ENCODE measurements at places on chromosomes 3 and 15.

DNA sequence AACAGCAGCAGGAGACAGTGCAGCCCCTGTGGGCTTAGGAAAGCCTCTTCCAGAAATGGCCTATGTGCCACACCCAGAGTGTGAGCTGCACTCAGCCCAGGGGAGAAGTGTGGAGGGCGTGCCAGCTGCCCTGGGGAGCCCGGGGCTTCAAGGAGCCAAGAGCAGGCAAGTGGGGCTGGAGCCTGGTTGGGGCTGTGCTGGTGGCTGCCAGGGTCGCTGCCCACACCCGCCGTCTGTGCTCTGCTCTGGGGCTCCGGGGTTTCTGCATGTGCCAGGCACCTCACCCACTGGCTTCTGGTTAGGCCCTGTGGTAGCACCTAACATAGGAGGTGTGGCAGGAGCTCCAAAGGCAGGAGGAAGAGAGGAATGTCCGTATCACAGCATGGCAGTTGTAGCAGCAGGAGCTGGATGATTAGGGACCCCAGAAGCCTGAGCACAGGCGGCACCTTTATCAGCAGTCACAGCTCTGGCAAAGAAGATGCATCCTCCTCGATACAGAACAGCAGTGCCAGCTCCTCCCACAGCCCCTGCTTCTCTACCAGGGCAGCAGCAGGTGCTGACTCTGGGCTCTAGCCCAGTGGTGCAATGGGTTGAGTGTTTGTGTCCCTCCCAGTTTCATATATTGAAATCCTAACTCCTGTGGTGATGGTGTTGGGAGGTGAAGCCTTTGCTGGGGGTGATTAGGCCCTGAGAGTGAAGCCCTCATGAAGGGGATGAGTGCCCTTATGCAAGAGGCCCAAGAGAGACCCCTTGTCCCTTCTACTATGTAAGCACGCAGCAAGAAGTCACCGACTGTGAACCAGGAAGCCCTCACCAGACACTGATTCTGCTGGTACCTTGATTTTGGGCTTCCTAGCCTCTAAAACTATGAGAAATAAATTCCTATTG, 70.0 kb upstream of the KLF13 start:
- DNase-seq, result no peak

GRCh38 chr3:13308380-13308801, 111.7 kb downstream of the NUP210 start:
- peak; percentile 68 for DNase-seq

GRCh38 chr15:49314716-49315115, 108.3 kb upstream of the FGF7 start:
- DNase-seq, result no peak

- DNase-seq, result no peak
Measured at GRCh38 chr3:37949866-37950265, 40.7 kb upstream of the VILL start.

- DNase-seq, result no peak
Measured at GRCh38 chr3:89405176-89405575, 297.8 kb downstream of the EPHA3 start.

DNA sequence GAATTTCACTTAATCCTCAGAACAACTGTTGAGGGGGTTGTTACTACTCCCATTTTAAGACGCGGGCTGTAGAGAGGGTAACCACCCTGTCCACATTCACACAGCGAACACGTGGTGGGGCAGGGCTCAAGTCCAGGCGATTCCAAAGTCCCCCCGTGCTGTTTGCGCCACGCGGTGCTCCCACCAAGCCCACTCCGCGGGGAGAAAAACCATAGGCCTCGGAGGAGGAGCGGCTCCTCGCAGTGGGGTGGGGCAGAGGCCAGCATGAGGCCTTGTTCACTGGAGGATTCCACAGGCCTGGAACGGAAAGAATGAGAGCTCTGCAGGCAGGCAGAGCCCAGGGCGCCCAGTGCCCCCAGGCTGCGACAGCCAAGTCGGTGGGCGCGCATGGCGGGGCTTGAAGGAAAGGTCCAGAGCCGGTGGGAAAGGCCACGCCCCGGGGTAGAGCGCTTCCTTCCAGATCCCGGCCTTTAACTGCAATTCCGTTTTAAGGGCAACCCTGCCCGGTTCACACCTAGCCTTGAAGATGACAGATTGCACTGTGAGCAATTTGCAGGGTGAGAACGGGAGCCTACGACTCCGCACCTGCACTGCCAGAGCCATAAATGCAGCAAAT, 161.8 kb upstream of the TBL1XR1 start:
- no peak for DNase-seq
